ENCODE measurements at places on chromosomes 1 and 21.

DNA sequence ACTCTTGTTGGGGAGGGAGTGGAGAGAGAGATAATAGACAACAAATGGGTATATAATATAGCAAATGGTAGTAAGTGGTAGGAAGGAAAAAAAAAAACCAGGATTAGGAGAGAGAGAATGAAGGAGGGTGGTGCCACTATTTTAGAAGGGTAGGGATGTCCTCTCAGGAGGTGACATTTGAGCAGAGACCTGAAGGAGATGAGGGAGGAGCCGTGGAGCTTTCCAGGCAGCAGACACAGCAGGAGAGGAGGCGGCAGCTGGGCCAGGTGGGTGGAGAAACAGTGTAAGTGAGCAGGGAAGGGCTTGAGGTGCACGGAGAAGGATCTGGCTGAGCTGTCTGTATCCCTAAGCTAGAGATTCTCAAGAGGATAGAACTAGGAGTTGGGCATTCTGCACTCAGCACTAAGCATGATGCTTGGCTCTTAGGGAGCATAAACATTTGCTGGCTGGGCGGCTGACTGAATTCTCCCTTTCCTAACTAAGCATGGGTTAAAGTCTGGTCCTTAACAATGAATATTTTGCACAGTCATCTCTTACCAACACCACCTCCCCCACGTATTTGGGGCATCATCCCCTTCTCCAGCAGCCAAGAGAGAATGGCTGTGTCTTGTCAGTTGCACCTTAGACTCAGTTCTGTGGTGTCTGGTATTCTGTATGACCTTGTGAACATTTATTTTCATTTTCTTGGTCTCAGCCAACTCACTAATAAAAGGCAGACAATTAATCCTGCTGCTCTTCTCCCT is 27.6 kb upstream of the SARS1 start:
- no peak overlapping the region for H3K4me3 ChIP-seq
- DNase-seq: no peak
- H3K36me3 ChIP-seq: peaks cover 4% of the 10 kb centered on the region
- H3K27me3 ChIP-seq: no peaks in the 10 kb centered on the region

DNA sequence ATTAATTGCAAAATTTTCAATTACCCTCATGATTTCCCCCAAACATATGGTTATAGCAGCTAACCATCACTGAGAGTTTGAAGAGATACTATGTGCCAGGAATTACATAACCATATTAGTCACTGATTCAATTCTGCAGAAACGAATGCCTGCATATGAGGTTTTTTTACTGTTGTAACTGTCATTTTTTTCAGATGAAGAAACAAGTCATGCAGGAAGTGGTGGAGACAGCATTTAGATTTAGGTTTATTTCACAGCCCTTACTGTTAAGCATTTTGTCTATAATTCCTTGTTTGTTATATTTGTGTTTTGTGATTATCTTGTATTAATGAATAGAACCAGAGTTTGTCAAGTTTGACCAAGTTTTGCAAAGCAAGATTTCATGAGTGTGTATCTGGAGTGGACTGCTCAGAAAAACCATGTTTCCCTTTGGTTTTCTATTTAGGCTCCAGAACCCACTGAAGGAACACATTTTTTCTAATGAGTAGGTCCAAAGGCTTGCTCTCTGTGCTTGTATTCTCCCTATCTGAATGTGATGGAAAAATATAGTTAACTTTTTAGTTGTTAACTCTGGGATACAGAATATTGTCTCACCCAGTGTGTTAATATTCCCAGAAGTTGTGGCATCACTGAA is 308.5 kb upstream of the ADAMTS5 start:
- no peaks in the 10 kb centered on the region for H3K36me3 ChIP-seq
- no peaks in the 10 kb centered on the region for H3K4me1 ChIP-seq
- DNase-seq: no peak
- no peaks in the 10 kb centered on the region for H3K27me3 ChIP-seq
- no peak overlapping the region for H3K27ac ChIP-seq

DNA sequence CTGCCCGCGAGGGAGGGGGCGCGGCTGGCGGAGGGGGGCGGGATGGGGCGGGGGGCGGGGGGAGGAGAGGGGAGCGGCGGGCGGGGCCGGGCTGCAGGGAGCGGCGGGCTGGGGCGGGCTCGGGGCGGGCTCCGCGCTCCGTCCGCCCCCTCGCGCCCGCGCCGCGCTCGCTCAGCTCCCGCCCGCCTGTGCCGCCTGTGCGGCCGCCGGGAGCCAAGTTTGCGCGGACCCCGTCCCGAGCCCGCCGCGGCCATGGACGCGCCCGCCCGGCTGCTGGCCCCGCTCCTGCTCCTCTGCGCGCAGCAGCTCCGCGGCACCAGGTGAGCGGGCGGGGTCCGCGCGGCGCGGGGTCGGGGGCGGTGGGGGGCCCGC is at the start of gene GABRD:
Gene GABRD, plus strand, starts transcription at position 174 of the 372 bp plus-strand sequence. Its CDS starts 79 bp downstream, at position 253.
- H3K4me3 ChIP-seq: peak within 1 kb of the TSS; percentile 84
- H3K36me3 ChIP-seq: no peaks in the 10 kb centered on the region
- H3K27ac ChIP-seq: no peak within 1 kb of the TSS
- H3K4me1 ChIP-seq: peaks cover 6% of the 10 kb centered on the region

DNA sequence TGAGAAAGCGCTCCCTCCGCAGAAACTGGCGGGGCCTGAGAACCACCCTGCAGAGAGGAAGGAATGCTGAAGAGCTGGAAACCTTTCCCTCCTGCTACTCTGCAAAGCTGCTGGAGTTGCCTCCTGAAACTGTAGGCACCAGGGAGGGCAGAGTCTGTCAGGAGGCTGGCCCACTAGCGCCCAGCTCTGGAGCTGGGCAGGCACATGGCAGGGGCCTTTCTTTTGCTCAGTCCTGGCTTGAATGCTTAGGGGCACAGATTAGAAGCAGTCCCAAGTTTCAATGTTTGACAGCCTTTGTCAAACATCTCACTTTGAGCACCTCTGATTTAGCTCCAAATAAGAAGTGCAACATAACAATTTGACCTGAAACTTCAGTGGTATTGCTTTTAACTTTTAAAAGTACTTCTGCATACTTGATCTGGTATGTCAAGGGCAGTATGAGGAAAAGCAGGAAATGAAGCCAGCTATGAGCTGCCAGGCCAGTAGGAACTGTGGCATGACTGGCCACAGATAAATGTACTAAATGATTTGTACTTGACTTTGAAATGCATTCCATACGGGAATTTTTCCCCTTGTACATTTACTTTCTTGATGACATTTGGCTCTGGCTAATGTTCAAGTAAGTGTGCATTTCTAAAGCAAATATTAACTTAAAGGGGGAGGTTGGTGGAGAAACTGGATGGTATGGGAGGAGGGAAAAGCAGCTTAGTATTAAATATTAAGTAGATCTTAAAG is 7.2 kb downstream of the C1orf116 start:
- no peaks in the 10 kb centered on the region for H3K4me1 ChIP-seq
- no peak overlapping the region for H3K27ac ChIP-seq
- H3K4me3 ChIP-seq: no peak overlapping the region

GRCh38 chr1:202316186-202316585 is 25.6 kb downstream of the UBE2T start:
- DNase-seq: no peak
- H3K27me3 ChIP-seq: peaks cover 25% of the 10 kb centered on the region

DNA sequence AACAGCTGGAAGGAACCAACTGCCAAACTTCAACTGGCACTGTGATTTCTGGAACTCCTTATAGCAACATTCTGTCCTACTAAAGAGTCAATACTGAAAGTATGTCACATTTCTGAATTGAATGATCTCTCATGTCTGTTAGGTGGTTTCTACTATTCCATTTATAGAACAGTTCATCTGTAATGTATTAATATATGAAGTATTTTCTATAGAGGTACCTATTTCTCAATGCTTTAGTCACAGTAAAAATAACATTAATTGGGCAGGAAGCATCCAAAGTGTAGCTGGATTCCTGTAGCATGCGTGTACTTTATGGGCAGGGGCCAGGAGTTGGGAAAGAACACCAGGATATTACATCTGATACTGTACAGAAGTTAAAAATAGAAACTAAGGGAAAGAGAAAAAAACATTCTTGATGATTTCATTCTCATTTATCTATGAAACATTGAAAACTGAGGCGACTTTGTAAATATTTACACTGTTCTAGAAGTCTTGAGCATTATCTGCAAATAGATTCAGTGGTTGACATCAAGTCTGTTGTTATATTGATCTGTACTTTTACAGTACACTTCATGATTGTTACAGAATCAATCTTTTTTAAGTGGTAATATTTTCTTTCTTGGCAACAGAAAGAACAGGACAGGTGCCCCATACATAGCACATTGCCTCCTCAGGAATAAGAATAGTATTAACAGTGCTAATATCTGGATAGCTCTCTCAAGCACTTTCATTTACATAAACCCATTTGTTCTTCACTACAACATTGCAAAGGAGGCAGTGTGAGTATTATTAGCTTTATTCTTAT is 6.2 kb upstream of the ZNF281 start:
- DNase-seq: no peak
- peak overlapping the region; percentile 49 for H3K27ac ChIP-seq
- H3K4me3 ChIP-seq: no peak overlapping the region
- H3K27me3 ChIP-seq: no peaks in the 10 kb centered on the region
- H3K4me1 ChIP-seq: peaks cover 9% of the 10 kb centered on the region

DNA sequence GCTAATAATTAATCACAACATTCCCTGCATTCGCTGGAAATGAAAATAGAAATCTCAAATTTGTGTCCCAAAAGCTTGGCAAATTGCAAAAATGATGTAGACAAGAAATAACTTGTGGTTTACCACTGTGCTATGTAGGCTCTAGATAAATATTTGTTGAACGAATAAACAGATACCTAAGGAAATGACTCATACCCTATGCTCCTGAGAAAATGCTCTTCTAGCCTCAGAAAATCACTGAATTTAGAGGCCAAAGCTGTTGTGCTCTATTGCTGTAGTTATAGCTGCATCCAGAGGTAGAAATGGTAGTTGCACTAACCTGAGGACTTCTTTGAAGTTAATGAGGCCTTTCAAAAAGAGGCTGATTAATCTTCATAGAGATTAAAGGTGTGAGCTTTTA is 142.0 kb upstream of the ZNHIT6 start:
- no peaks in the 10 kb centered on the region for H3K27me3 ChIP-seq
- no peaks in the 10 kb centered on the region for H3K36me3 ChIP-seq
- H3K27ac ChIP-seq: no peak overlapping the region
- no peak overlapping the region for H3K4me3 ChIP-seq
- H3K4me1 ChIP-seq: no peaks in the 10 kb centered on the region

- no peak for DNase-seq
- peaks cover 70% of the 10 kb centered on the region for H3K4me1 ChIP-seq
- H3K27me3 ChIP-seq: no peaks in the 10 kb centered on the region
- no peaks in the 10 kb centered on the region for H3K36me3 ChIP-seq
- H3K27ac ChIP-seq: peak overlapping the region; percentile 99
Observed at GRCh38 chr1:206719169-206719839, 34.6 kb downstream of the MAPKAPK2 start.

GRCh38 chr1:204198348-204199340 is 2.4 kb upstream of the KISS1 start:
- H3K4me1 ChIP-seq: peaks cover 7% of the 10 kb centered on the region
- H3K36me3 ChIP-seq: no peaks in the 10 kb centered on the region
- no peak overlapping the region for H3K4me3 ChIP-seq
- H3K27ac ChIP-seq: peak overlapping the region; percentile 82

DNA sequence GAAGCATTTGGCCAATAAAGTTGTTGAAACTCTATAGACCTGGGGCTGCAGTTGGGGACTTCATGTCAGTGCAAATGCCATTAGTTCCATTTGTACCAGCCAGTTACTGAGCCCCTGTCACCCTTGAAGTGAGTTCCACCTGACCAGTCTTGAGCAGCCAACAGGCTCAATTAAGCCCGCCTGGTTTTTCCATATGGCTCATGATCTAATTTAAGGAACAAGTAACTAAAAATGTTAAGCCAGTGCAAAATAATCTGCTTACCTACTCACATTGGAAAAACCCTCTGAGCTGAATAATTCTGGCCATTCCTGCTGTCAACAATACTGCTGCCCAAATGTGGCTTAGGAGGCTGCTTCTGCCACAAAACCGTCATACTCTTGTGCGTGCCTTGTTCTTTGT is 21.6 kb downstream of the NSUN4 start:
- no peaks in the 10 kb centered on the region for H3K4me1 ChIP-seq
- no peak overlapping the region for H3K27ac ChIP-seq
- no peak for DNase-seq
- H3K36me3 ChIP-seq: peaks cover 16% of the 10 kb centered on the region
- no peak overlapping the region for H3K4me3 ChIP-seq
- no peaks in the 10 kb centered on the region for H3K27me3 ChIP-seq

- H3K4me1 ChIP-seq: peaks cover 59% of the 10 kb centered on the region
- no peaks in the 10 kb centered on the region for H3K36me3 ChIP-seq
- peak overlapping the region; percentile 89 for H3K27ac ChIP-seq
- peak overlapping the region; percentile 7 for H3K4me3 ChIP-seq
Observed at GRCh38 chr1:1847061-1847850, 43.6 kb downstream of the GNB1 start.

DNA sequence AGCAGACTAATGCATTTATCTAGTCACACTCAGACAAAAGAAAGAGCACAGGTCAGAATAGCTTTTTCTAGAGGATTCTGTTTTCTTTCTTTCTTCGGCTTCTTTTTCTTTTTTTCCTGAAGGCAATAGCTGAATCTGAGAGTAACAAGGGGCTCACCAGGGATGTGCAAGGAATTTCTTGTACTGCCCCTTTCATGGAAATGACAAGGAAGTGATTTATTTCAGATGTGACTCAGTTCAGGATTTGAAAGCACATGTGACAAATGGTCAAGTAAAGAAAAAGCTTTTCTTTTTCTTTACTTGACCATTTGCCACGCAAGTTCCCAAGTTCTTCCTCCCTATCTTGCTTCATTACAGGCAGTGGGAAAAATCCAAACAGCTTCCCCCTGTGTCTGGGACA is 202.0 kb downstream of the GABPA start:
- no peaks in the 10 kb centered on the region for H3K36me3 ChIP-seq
- no peak for DNase-seq
- H3K27ac ChIP-seq: no peak overlapping the region
- no peaks in the 10 kb centered on the region for H3K27me3 ChIP-seq

GRCh38 chr21:28235169-28235895 is 757.3 kb downstream of the LTN1 start:
- DNase-seq: no peak
- no peak overlapping the region for H3K4me3 ChIP-seq
- H3K36me3 ChIP-seq: no peaks in the 10 kb centered on the region
